PC-9 (cell line): ENCODE measurements at places on chromosomes 1 and 21. TPM values are rescaled to one million over a fixed set of nuclear protein-coding genes. Genes with fewer than 3 reads are reported as not detected.

DNA sequence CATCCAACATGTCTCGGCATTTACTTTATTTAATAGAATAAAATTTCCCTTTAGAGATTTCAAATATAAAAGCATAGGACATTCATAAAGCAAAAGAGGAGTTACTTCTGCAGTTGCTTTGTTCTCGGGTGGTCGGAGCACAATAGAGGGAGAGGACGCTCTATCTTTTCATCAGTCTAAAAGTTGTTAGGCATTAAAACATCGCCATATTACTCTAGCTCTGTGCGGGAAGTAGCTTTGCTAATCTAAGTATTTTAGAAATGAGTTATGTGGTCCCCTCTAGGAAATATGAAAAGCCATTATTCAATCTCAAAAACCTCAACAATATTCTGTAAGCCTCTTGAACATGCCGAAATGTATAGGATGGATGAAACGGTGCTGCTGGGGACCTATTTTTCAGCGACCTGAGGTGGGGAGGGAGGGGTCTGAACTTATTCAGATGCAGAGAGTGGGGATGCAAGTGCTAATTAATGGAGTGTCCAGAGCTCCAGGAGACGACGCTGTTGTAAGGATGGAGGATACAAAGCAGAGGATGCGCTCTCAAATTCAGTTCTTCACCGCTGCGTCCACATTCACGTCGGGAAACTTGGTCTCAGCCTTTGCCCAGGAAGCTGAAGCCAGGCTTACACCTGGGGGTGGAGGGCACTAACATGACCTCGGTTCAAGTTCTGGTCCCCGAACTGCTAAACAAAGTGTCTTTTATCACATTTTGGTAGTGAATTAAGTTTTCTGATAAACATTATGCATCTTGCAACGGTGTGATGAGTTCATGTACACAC, 6.3 kb downstream of the CDKN2C start:
- no peak for DNase-seq

- no peak for DNase-seq
These were observed 74.9 kb upstream of the BEND5 start for GRCh38 chr1:48851638-48852037.

NID1 gene
- not detected in 2 replicates for total RNA-seq

KCNE2 gene
- total RNA-seq, result not detected in 2 replicates

MINDY1 gene
- total RNA-seq, result 15.6 and 17.6 TPM in 2 replicates
